ENCODE measurements at places on chromosomes 6 and 20. TPM values are rescaled to one million over a fixed set of nuclear protein-coding genes. Genes with fewer than 3 reads are reported as not detected.
A peak's percentile ranks its signal among the peaks of the same experiment; 100 is the strongest.

MYBL2 gene
- 5.1 TPM for total RNA-seq

GNRH2 gene
- total RNA-seq, result 1.1 TPM

TNNC2 gene
- 2.1 TPM for total RNA-seq

HTR1B gene
- total RNA-seq, result not detected

ALDH5A1 gene
- 5.9 TPM for total RNA-seq

IL17F gene
- total RNA-seq, result not detected

DNA sequence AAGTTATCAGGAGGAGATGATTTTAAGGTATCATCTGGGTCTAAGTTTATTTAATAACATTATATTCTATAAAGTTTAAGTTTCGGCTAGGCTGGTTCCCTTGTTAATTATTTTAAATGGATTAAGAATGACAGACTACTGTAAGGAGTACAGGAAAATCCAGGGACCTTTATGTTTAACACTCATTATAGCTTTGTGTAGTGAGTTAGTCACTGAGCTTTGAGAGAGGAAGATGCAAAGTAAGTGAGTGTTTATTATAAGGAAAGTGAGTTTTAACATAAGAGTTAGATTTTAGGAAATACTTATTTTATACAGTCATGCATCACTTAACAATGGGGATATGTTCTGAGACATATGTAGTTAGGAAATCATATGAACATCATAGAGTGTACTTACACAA is 485.5 kb downstream of the MMUT start:
- no peak for DNase-seq

- DNase-seq, result peak; percentile 93
These were observed 40.6 kb downstream of the SH3BGRL2 start for GRCh38 chr6:79671600-79672266.

GRCh38 chr20:60306551-60306950 is 348.3 kb downstream of the CDH26 start:
- DNase-seq, result no peak

GRCh38 chr6:140979642-140980091 is 1153.1 kb upstream of the GJE1 start:
- no peak for DNase-seq

DNA sequence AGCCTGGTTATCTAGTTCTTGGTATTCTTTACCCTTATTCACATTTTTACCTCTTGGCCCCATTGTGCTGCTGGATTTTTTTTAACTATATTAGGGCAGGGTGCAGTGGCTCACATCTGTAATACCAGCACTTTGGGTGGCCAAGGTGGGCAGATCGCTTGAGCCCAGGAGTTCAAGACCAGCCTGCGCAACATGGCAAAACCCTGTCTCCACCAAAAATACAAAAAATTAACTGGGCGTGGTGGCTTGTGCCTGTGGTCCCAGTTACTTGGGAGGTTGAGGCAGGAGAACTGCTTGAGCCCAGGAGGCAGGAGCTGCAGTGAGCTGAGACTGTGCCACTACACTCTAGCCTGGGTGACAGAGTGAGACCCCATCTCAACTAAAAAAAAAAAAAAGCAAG is 12.2 kb upstream of the TAF8 start:
- no peak for DNase-seq

DNA sequence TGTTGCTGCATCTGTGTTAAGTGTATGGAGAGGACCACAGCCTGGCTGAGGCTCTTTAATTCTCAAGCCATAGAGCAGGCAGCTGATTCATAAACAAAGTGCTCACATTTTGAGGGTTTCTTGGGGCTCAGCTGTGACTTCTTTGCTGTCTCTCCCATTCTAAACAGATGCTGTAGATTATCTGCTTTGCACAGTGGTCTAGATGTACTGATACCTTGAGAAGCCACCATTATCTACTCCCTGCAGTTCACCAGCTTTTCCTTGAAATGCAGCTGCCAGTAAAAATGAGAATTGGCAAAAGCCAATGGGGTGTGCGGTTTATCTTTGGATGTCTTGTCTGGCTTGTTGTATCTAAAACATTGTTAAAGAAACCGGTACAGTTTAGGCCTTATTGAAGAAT is 5.2 kb upstream of the CNR1 start:
- no peak for DNase-seq

- no peak for DNase-seq
These were observed 1207.2 kb upstream of the CITED2 start for GRCh38 chr6:140581601-140582000.

DNA sequence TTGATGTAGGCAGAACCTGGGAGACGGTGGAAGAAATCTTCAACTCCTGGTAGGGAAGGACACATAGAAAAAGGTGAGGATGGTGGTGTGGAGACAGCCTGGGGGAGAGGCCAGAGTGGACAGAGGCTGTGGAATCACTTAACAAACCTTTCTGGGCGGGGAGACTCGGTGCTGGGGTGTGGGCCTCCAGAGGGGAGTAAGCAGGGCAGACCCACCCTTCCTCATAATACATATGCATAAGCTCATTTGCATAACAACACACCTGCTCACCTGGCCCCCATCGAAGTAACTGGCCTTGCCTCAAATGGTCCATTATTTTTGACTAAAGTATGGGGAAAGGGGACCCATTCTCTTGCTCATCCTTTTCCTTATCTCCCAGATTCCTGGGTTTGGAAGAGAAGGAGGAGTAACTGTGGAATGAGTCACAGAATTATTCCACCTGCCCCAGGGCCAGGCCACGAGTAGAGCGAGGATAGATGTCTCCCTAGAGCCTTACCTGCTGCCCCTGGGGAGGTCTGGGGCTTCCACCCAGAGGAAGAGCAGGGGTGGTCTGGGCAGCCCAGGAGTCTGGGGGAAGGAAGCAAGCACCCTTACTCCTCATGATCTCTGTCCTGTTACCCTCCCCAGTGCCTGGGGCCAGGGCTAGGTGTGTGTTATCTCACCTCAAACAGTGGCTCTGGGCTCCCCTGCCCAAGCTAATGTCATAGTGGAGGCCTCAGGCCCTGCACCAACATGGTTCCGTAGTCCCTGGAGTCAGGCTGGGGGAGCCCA is 10.7 kb upstream of the VEGFA start:
- DNase-seq, result no peak

DNA sequence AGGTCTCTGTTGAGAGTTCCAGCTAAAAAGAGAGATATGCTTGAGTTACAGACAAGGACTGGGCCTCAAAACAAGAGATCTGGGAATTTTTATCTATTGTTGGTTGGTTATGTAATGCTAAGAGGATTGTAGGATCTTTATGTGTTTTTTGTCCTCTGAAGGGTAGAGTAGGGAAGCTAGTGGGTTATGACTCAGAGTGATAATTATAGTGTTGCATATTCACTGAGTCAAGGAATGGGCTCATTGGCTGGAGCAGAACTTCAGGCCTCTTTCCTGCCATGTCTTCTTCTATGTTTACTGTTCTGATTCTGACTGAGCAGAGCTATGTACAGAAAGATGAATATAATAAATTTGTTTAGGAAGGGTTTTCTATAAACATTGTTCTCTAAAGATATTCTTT is 66.1 kb upstream of the NOX3 start:
- DNase-seq, result no peak

DNA sequence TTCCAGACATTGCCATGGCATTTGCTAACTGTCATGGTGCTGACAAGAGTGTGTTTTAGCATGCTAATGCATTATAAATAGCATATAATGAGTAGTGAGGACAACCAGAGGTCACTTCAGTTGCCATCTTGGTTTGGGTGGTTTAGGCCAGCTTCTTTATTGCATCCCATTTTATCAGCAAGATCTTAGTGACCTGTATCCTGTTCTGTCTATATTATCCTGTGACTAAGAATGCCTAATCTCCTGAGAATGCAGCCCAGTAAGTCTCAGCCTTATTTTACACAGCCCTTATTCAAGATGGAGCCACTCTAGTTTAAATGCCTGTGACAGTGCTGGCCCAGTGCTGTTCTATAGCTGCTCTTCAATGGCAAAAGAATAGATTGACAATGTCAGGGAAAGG is 781.0 kb upstream of the ADGRB3 start:
- no peak for DNase-seq

- no peak for DNase-seq
These were observed 331.8 kb downstream of the RIMS1 start for GRCh38 chr6:72218125-72218524.

- DNase-seq, result no peak
These were observed 3.6 kb downstream of the SRSF3 start for GRCh38 chr6:36597775-36598174.

GRCh38 chr6:107248147-107248546 is 132.8 kb upstream of the BEND3 start:
- DNase-seq, result no peak

DNA sequence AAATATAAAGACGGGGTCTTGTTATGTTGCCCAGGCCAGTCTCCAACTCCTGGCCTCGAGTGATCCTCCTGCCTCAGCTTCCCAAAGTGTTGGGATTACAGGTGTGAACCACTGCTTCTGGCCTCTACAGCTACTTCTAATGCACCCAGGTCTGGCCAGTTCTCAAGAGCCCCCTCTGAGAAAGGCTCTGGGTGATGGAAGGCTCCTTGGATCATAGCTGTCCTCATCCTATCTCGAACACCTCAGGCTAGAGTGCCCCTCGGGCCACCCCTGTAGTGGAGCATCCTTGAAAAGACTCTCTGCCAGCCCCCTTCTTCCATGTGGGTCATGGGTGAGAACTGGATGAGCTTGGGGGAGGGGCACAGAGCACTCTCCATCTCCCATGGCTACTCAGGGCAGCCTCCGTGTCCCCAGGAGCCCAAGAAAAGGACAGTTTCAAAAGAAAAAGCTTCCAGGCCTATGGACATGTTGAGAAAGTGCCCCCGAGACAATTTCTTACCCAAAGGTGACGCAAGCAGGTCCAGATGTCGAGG is 714 bp upstream of the MYLK2 start:
- DNase-seq, result no peak

GRCh38 chr6:14903176-14904038 is 342.5 kb upstream of the JARID2 start:
- DNase-seq, result no peak

GRCh38 chr6:39225543-39225942 is 3.7 kb downstream of the KCNK5 start:
- peak; percentile 83 for DNase-seq

- no peak for DNase-seq
These were observed 56.9 kb downstream of the BCAS1 start for GRCh38 chr20:54013471-54013870.
